Suppressor macrophage treated with lipopolysaccharide for 4 hours (primary cell): ENCODE measurements at places on chromosomes 4 and X.

DNA sequence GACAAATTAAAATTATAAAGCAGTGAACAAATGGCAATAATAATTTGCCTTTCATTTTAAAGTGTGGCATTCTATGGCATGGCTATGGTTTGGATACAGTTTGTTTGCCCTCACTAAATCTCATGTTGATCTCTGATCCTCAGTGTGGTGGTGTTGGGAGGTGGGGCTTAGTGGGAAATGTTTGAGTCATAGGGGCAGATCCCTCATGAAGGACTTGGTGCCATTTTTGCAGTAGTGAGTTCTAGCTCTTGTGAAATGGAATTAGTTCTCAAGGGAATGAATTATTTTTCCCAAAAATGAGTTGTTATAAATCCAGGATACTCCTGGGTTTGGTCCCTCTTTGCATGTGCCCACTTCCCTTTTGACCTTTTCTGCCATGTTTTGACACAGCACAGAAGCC is 181.4 kb downstream of the AMELX start:
- no peak for DNase-seq

DNA sequence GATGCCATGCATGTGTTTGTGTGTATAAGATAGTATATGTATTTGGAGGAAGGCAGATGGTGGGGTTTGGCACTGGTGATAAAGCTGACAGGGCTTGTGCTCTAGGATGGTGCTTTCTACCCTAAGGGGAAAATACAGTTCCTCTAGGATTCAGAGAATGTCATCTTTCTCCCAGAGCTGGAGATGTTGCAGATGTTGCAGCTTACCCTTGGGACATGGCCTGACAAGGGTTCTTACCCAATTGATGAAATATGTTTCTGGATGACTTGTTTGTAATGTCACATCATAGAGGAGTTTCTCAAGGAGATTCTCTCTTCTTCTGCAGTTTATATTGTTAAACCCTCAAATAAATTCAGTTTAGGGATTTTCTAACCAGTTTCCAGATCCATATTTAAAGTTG is 52.5 kb upstream of the PITX2 start:
- DNase-seq = no peak

GRCh38 chrX:119429471-119429870 is 30.3 kb downstream of the SLC25A43 start:
- no peak for DNase-seq

- no peak for DNase-seq
Observed at GRCh38 chrX:151723156-151723760, 7.4 kb downstream of the FATE1 start.
